ENCODE measurements at places on chromosomes 3 and 15.
A peak's percentile ranks its signal among the peaks of the same experiment; 100 is the strongest.

DNA sequence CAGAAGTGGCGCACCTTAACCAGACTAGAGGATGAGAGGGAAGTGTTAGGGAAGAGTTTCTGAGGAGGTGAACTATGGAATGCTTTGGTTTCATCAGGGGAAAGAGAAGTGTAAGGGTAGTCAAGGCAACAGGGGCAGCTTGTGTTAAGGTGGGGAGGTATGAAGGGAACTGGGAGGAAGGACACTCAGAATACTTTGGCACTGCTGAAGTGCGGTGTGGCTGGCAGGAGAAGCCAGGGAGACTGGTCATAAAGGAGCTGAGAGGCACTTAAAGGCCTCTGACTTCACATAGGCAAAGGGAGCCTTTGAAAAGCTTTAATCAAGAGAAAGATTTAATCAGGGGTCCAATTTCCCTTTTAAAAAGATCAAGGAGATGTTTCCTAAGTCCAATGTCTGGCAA is 129.0 kb downstream of the ERC2 start:
- DNase-seq, result no peak

DNA sequence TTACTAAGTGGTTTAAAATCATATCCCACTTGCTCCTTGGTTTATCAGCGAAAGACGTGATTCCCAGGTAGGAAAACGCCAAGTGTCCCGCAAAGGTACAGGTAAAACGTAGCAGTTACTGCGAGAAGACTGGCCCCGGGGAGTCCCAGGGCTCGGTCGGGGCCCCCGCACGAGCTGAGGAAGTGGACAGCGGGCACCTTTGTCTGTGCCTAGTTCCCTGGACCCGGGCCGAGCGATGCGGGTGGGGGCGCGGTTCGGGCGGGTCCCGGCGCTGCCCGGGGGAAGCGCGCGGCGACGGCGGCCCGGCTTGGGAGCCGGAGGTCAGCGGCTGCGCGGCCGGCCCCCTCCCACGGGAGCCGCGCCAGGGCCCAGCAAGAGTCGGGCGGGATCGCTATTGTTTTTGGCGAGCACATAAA is 864 bp upstream of the NEO1 start:
- no peak for DNase-seq

GRCh38 chr15:101600035-101600434 is 52.1 kb downstream of the TM2D3 start:
- no peak for DNase-seq

- no peak for DNase-seq
These were observed 118.2 kb downstream of the KLHL25 start for GRCh38 chr15:85676342-85677098.

DNA sequence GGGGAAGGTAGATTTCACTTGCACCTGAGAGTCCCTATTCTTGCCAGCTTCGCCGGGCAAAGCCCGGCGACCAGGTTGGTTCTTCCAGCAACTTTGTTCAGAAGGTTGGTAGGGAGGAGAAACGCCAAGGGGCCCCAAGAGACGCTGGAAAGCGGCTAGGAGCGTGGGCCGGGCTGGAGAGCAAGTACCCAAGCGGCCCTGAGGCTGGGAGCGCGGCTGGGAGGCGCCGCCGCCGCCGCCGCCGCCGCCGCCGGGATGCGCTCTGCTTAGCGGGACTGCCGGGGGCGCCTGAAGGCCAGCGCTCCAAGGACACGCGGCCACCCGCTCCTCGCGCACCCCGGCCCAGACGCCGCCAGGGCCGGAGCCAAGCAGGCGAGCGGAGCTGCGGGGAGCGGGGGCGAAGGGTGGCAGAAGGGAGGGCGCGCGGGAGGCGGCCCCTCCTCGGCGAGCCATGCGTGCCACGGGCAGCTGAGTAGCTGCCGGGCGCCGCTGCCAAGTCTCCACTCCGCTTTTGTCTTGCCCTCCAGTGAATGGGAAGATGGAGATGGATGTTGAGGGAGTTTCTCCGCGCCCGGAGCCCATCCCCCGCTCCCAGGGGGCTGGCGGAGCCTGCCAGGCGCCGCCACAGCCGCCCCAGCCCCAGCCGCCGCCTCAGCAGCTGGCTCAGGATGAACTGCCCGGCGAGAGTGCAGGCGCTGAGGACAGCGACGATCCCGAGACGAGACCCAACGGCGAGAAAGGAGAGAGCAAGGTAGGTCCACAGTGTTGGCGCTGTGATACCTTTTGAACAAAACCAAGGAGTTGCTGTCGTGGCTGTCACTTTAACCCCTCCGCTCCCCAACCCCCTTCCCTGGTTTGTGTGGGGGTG is 227.4 kb upstream of the AZI2 start:
- DNase-seq, result no peak

DNA sequence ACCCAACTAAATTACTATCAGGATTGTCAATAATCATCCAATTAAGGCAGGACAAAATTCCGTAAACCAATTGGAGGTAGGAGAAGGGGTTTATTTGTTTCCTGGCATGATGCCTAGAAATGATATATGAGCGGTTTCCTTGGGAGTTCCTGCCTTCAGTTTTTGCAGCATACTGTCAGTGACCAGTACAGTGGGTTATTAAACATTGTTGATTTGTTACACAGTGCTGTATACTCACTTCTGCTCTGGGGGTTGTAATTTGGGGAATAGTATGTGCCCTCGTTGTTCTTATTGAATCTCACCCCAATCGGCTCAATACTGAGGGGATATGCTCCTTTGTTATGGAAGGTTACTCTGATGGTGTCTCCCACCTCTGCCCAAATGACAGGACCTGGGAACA is 22.2 kb downstream of the CP start:
- no peak for DNase-seq

- DNase-seq, result peak; percentile 71
These were observed 45.5 kb downstream of the SLC28A1 start for GRCh38 chr15:84929795-84930603.

GRCh38 chr3:88534534-88534933 is 384.8 kb downstream of the C3orf38 start:
- DNase-seq, result no peak

GRCh38 chr15:47334805-47335535 is 382.3 kb upstream of the SEMA6D start:
- no peak for DNase-seq

GRCh38 chr15:41561777-41562145 is 2.7 kb downstream of the TYRO3 start:
- DNase-seq, result no peak

DNA sequence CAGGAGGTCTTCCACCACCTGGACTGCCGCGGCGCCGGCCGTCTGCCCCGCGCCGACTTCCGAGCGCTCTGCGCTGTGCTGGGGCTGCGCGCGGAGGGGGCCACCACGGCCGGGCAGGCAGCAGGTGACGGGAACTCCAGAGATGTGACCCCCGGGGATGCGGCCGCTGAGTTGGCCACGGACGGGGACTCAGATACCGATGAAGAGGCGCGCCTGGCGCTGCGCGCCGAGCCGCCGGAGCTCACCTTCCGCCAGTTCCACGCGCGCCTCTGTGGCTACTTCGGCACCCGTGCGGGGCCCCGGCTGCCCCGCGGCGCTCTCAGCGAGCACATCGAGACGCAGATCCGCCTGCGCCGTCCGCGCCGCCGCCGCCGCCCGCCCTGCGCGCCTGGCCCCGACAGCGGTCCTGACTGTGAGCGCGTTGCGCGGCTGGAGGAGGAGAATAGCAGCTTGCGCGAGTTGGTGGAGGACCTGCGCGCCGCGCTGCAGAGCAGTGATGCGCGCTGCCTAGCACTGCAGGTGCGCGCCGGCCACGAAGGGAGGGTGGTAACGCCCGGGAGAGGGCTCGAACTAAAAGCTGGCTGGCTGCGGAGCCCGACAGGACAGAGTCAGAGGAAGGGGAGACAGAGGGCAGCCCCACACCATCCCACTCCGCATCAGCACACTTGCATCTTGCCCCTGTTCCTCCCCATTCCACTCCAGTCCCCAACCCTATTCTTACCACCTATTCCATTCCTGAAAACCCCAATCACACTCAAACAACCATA is 885 bp downstream of the EFCC1 start:
- DNase-seq, result no peak

DNA sequence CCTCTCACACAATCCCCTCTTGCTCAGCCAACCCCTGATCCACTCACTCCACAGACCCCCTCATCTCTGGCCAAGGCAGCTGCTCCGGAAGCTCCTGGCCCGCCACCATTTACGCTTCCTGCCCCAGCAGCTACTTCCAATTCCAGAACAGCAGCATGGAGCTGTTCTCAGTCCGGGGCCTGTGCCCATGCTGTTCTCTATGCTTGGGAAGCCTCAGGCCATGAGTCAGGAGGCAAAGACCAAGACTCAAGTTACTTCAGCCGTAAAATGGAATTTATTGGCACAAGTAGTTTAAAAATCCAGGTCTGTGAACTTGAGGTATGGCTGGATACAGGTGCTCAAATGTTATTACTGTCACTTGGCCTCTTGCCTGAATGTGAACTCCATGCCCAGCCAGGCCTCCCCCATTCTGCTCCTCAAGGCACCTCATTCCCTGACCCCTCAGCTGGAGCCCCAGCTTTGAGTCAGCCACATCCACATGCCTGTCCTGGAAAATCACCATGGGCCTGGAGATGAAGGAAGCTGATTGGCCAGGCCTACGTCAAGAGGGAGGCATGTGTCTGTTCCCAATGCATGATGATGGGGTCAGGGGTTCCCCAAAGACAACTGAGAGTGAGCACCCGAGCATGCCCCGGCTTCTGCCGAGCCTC is 31.4 kb upstream of the CACNA2D2 start:
- no peak for DNase-seq

DNA sequence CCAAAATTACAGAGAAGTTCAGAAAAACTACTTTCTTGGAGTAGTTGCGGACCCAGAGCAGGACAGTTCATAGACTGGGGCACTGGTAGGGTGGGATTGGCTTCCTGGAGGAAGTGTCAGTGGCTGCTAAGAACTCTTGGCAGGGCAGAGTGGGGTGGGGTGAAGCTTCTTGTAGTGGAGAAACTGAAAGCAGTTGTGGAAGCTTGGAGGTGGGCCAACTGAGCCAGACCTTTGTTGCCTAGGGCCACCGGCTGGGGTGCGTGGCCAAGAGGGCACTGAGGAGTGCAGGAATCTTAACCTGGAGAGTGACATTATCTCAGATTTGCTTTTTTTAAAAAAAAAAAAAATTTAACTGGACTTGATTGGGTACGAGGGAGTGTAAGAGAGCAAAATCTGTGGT is 3.1 kb downstream of the KAT2B start:
- DNase-seq, result no peak

DNA sequence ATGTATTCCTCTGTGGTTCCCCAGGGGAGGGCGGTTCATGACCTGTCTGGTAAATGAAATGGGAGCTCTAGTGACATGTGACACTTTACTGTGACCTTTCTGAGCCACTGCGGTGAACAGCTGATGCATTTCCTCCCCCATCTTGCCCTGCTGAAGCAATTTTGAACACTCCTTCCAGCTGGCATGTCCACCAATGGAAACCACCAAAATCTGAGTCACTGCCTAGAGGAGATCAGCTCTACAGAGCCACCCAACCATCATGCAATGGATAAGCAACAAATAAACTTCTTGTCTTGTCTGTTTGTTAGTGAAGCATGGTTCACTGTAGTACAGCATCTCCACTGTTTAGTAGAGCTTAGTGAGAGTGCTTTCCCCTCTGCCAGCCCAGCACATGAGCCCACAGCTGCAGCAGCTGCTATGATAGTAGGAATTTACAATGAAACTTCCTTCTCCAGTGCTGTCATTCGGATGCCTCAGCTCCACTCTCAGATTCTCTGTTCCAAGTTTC is 479.4 kb downstream of the NTRK3 start:
- peak; percentile 27 for DNase-seq

DNA sequence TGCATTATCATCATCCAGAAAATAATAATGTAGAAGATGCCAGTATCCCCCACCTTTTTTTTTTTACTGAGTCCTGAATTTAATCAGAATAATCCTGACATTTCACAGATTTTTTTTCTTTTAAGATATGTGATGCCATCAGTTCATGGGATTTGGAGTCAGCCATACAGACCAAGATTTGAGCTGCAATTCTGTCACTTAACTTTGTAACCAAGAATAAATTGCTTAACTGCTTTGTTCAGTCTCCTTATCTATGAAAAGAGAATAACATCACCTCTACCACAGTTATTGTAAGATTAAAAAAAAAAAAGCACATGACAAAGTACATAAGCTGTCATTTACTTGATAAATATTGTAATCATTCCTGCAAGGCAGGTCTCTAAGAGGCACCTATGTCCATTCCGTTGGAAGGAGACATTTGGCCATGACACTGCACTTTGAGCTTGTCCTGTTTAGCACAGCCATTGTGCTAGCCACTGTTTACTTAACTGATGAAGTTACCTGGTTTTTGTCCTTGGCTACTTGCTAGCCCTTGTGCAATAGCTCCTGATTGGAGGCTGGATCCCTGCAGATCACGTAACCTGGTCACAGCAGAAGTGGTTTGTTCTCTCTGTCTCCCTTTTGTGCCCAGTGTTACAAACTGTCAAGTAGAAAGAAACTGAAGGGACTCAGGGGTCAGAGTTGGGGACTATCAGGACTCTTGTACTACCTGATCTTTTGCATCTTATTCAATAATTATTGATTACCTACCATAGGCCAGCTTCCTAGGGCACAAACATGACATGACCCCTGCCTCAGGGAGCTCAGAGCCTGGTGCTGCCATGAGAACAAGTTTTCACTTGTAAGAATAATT is 306.0 kb downstream of the WDR72 start:
- DNase-seq, result no peak

- DNase-seq, result no peak
These were observed 646.9 kb upstream of the LMCD1 start for GRCh38 chr3:7854721-7855120.

- no peak for DNase-seq
These were observed 30.2 kb downstream of the ZNF710 start for GRCh38 chr15:90031231-90031791.

DNA sequence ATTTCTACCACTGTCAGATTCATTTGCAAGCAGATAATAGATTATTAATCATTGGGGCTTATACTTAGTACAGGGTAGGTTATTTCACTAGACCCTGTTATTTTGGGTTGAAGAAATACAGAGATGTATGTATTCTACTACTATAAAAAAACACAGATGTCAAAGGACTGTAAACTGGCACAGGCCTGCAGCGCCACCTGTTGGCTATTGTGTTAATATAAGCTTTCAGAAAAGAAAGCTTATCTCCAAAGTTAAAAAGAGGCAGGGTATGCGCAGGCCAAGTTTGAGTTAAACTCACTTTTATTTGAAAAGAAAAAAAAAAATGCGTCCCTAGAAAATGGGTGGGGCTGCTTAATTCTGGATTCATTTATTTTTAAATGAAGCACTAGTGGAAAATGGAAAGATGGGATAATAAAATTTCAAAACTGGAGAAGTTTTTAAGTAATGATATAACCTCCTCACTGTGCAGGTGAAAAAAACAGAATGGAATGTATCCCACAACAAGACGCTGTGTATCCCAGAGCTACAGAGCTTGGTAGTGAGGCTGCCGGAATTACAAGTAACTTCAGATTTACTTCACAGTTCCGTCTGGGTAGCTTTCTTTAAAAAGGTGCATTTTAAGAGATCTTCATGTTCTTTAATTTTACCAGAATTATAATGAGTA is 407.2 kb upstream of the TGFBR2 start:
- no peak for DNase-seq

GRCh38 chr3:197028728-197029510 is 698 bp downstream of the MELTF start:
- no peak for DNase-seq

- DNase-seq, result no peak
These were observed 124.2 kb downstream of the ASB7 start for GRCh38 chr15:100726421-100727190.

GRCh38 chr3:63662500-63662899 is 10.0 kb downstream of the SNTN start:
- no peak for DNase-seq

Measured in non-pigmented ciliary epithelial cell (primary cell).